ENCODE measurements at places on chromosomes 3 and 15.

DNA sequence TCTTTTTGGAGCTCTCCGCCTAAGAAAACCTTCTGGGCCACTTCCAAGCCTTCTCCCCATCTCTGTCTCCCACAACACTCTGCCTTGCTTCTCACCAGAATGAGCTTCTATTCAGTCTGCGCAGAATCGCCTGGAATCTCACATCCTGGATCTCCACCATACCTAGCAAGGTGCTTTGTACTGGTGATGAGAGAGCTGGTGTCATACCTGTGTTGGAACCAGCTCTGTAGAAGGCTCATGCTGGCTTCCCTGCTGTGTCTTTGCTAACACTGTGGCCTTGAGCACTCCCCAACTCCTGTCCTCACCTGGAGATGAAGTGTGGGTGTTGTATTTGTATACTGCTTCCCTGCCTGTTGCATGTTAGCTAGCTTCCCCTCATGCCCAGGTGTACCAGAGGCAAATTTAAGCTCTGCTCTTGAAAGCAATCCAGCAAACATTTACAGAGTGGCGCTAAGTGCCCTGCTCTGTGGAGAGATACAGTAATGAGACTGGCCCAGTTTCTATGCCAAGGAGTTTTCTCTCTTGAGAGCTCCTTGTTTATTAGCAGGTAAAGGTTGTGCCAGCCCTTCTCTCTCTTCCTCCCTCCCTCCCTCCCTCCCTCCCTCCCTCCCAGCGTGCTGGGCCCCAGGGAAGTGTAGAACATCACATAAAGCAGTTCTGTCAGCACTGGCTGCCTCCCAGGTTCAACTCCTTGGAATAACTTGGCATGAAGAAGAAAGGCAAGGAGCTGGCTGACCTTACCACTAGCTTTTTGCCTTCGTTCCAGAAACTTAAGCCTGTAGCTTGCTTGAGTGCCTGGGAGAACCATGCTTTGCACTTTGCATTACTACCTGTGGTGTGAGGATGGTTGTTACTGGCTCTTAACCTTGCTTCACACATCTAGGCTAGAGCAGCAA, 54.9 kb downstream of the TRIM71 start:
- DNase-seq: no peak

DNA sequence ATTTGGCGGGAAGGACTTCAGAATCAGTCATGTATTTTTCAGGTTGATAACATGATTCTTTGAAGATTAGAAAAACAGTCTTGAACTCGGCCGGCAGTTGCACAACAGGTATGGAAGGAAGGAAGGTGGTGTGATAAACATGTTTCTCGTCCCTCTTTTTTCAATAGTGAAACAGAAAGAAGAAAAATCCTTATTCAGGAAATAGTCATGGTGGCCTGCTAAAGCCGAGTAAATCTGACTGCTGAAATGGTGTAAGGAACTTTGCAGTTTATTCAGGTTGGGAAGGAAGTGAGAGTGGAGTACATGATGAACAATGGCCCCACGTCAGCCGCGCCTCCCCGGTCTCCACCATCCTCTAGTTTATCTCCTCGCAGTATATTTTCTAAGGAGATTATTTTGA, 6.7 kb downstream of the RASGRP1 start:
- no peak for DNase-seq

- no peak for DNase-seq
Measured at GRCh38 chr3:166688665-166689064, 691.4 kb downstream of the ZBBX start.

DNA sequence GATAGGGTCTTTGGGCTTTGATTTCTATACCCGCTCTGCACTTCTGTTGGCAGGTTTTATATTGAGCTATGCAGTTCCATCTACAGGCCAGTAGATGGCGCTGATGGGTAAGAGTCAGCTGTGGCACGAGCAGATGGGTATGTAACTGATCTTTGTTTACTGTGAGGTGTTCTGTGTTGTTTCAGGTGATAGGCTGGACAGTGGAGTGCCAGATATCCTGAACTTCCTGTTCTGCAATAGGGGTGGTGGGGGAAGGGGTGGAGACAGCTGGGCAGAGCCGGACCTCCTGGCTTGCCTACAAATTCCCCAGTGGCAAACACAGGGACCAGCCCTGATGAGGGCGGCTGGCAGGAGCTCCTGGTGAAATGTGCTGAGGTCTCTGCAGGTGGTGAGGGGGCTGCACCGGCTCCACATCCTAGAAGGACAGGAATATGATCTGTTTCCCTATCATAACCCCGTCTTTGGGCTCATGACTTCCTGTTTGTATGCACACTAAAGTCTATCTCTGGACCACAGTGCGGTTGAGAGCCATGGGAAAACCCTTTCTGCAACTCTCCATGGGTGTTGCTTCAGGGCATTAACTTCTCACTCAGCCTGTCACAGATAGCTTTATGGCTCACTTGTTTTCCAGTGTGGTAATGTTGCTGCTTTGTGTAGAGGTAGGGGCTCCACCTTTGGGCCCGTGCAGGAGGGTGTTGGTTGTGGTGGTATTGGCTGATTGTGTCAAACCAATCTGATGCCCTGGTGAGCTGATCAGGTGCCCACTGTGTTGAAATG, 13.4 kb upstream of the FAM98B start:
- DNase-seq: no peak

DNA sequence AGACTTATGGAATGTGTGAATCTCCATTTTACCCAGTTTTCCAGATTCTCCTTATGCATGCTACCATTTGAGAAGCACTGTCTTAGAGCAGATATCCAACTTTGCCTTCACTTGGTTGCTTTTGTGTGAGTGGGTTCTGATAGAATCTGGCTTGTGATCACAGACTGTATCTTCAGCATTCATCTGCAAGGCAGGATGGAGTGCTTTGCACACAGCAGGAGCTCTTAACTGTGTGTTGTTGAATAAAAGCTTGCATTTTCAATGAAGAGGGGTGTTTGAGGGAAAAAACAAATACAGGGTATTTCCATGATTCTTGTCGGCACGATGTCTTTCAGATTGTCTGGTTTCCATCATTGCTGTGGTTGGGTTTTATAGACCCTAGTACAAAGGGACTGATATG, 24.4 kb downstream of the IL1RAP start:
- DNase-seq: no peak

- DNase-seq: no peak
Measured at GRCh38 chr3:38742550-38742949, 73.5 kb downstream of the SCN10A start.

GRCh38 chr3:147354623-147355022, 51.7 kb downstream of the ZIC4 start:
- no peak for DNase-seq

- DNase-seq: no peak
Measured at GRCh38 chr3:164832216-164832615, 246.1 kb downstream of the SI start.

DNA sequence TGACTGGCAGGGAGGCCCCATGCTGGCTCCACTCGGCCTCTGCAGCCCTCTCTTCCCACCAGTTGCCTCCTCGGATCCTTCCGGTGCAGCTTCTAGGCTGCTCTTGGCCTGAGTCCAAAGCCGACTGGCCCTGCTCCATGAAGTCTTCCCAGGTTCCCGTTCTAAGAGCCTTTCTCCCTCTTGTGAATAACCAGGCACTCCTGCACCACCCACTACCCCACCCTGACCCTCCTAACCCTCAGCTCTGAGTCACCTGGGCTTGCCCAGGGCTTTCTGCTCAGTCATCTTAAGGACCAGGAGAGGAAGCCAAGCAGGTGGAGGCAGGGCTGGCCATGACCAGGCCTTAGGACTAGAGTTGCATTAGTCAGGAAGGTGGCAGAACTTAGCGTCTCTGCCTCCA, 28.1 kb upstream of the CNBP start:
- no peak for DNase-seq

- no peak for DNase-seq
Measured at GRCh38 chr3:61299343-61300005, 48.2 kb upstream of the FHIT start.

- DNase-seq: no peak
Measured at GRCh38 chr3:107013641-107014040, 363.6 kb upstream of the CCDC54 start.

DNA sequence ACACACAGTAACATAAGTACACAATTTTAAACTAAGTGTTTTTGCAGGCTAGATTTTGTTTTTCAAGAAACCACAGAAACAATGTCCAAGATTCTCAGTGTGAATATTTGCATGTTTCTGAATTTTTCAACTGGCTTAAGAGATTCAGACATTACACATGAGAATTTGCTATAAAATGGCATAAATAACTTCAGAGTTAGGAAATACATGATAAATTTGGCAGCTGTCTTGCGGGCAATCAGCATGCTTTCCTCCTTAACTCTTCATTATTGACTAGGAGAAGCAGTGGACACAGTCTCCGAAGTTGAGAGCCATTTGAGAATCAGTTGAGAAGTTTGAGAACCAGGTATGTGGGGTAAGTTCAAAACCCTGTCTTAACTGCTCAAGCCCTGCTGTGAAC, 625.6 kb upstream of the SGO1 start:
- no peak for DNase-seq

GRCh38 chr3:56960234-56960917, 100.1 kb upstream of the SPATA12 start:
- no peak for DNase-seq

- DNase-seq: no peak
Measured at GRCh38 chr3:52722491-52722890, 16.6 kb downstream of the SPCS1 start.

- DNase-seq: no peak
Measured at GRCh38 chr15:69997161-69997485, 100.6 kb downstream of the TLE3 start.
